Activated CD4-positive, alpha-beta T cell treated with anti-CD3 and anti-CD28 coated beads, Interleukin-2, amount 50 U/mL, for 48 hours (primary cell): ENCODE measurements at places on chromosomes 12 and 14.

DNA sequence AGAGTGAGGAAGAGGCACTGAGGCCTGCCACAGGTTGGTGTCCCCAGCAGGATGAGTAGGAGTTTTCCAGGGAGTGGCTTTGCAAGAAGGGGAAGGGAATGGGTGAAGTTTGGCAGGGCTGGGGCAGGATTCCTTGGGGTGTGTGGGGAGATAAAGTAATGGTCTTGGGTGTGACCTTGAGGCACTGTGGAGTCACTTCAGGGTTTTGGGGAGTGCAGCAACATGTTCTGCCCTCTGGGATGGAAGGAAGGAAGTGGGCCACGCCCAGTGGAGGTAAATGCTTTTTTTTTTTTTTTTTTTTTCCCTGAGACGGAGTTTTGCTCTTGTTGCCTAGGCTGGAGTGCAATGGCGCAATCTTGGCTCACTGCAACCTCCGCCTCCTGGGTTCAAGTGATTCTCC is 108.9 kb downstream of the ADCK1 start:
- no peak for DNase-seq

GRCh38 chr14:75341620-75342019 is 63.0 kb downstream of the FOS start:
- DNase-seq: no peak

- DNase-seq: no peak
These were observed 26.3 kb downstream of the RIN3 start for GRCh38 chr14:92539875-92540274.

DNA sequence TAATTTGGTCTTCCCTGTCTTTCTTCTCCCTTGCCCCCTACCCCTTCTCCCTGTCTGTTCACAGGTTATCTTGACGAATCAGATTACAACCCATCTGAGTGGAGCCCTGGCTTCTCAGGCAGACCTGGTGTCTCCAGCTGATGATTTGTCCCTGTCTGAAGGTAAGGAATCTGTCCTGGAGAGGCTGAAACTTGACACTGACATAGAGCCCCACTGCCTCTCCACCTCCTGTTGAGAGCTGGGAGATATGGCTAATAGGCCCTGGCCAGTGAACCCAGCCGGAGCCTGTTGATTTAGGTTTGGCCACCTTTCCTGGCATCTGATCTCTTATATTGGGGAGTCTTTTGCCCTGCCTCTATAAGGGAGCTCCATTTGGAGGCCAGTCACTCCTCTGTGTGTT is 472.2 kb downstream of the RAD51B start:
- no peak for DNase-seq

- no peak for DNase-seq
These were observed 284.3 kb downstream of the FUT8 start for GRCh38 chr14:65696801-65697200.

DNA sequence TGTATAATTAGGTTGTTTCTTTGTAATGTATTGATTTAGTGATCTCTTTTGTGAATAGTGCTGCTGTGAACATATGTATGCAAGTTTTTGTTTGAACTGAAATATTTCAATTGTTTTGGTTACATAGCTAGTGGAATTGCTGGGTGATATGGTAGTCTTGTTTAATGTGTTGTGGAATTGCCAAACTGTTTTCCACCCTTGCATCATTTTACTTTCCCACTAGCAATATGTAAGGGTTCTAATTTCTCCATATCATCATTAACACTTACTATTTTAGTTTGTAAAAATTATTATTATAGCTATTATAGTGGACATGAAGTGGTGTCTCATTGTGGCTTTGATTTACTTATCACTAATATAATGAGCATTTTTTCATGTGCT is 5.9 kb downstream of the G2E3 start:
- no peak for DNase-seq

DNA sequence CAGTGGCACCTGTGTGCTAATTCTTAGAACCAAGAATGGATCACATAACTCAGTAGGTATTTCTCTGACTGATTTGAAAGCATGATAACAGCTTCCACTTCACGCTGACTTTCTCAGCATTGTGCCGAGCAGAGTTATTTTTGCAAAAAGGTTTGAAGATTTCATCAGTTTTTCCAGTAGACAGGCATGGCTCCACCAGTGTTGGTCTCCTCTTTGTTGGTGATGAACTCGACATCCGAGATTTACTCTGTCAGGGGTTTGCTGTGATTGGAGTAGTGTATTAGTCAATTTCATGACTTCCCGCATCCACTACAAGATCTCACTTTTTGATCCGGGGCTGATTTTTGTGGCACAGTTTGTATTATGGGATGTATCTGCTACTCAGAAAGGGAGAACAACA is 85.3 kb downstream of the PRKCH start:
- peak; percentile 39 for DNase-seq

DNA sequence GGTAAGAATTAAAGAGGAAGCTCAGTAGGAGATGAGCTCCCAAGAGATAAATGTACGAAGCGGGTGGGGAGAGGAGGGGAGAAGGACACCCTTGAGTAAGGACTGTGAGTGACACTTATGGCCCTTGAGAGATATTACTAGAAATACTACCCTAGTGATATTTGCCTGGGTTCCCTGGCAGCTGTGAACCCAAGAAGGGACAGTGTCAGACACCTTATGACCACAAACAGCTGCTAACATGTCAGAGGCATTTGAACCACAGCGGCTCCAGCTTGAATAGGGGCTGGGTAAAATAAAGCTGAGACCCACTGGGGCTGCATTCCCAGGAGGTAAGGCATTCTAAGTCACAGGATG is 19.6 kb upstream of the SLC6A12 start:
- no peak for DNase-seq

GRCh38 chr14:67962215-67962644 is 142.7 kb downstream of the RAD51B start:
- no peak for DNase-seq

GRCh38 chr14:97850466-97850865 is 1053.3 kb downstream of the VRK1 start:
- no peak for DNase-seq
